ENCODE measurements at places on chromosomes 3 and 15.

DNA sequence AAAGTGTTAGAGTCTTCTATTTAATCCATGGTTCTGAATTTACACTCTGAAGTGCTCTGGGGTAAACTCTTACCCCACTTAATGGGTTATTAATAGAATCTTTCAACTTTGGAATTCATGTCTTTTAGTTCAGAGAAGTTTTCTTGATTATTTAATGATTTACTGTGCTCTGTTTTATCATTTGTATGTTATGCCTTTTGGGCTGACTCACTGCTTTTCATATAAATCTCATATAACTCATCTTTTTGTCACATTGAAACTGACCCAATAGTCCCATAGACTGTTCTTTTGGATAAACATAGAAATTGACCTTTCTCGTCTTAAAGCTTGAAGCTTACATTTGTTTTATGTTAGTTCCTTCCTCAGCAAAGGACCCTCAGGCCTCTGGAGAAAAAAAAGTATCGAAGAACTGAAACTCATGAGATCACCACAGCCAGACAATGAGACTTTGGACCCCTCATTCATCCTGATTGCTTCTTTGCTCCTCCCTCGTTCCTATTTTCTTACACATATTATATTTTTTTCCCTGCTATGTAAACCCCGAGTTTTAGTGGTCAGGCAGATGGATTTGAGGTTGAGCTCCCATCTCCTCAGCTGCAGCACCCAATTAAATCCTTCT lies 229.1 kb upstream of the CBLB start:
- no peak for DNase-seq

DNA sequence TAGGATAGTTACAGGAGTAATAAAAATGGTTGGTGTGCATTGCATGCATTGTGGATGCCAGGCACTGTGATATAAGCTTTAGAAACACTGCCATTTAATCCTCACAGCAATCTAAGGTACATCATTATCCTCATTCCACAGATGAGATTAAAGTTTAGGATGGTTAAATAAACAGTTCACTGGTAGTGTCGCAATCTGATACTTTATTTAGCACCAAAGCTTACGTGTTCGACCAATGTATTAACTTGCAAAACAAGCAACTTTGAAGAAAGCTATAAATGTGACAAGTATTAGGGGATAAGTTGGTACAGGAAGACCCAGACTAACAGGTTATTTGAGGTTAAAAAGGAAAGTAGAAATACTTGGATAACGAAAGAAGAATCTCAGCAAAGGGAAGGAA lies 150.5 kb upstream of the ZNF385D start:
- no peak for DNase-seq

DNA sequence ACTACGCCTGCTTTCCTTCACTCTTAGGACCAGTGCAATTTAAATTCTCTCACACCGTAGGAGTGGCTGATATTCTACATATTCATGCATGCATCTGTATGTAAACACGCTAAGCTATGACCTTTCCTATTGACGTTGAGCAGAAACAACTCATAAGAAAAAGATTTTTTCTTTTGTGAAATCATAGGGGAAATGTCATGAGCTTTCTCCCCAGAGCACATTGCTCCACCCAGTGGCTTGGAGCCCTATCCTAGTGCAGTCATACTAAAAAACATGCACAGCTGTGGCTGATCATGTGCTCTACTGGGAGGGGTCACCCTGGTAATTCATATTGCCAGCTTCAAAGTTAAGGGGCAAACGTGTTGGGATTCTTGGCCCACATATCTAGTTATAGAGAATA lies 1.8 kb upstream of the MESD start:
- no peak for DNase-seq

DNA sequence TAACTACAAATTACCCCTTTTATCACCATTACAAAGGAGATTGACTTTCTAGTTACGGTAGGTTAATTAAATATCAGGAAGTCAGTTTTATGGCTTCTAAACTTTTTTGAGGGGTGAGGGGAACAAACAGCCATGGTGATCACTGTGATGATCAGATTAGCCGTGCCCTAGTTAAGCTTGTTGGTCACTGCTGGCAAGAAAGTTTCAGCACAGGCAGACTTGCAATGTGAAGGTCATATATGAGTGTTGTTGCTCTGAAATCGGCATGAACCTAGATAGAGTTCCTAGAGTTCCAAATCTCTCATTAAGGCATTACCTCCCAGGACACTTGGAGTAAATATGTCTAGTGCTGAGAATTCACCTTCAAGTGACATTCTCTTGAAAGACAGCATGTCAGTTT lies 156.6 kb downstream of the GHSR start:
- DNase-seq, result no peak

DNA sequence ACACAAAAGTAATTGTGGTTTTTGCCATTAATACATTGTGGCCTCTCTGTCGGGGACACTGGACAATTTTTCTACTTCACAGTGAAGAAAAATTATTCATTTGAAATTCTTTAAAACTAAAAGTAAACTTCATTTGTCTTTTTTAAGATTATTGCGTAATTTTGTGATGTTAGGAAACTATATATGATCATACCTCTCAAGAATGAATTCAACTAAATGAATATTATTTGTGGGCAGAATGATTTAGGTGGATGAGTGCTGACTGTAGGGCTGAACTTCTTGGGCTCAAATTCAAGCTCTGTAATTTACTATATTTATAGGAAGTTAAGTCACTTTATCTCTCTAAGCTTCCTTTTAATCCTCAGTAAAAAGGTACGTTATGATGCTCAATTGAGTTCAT lies 441.2 kb downstream of the ROBO1 start:
- DNase-seq, result no peak

- DNase-seq, result no peak
These were observed 121.4 kb downstream of the RFTN1 start for GRCh38 chr3:16392065-16392464.

DNA sequence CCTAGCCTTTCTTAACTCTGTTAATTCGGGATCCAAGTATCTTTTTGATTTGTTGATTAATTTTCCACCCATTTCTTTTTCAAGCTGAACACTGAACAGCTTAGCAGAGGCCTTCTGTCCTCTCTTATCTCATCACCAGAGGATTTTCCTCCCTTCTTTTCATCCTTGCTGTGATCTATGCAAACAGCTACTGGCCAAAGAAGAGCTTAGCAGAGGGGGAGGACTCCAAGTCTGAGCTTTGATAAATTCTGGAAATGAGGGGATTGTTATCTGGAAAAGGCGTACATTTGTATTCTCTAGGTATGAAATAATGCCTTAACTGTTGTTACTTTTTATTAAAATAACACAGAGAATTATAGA lies 13.4 kb downstream of the DZIP3 start:
- no peak for DNase-seq

DNA sequence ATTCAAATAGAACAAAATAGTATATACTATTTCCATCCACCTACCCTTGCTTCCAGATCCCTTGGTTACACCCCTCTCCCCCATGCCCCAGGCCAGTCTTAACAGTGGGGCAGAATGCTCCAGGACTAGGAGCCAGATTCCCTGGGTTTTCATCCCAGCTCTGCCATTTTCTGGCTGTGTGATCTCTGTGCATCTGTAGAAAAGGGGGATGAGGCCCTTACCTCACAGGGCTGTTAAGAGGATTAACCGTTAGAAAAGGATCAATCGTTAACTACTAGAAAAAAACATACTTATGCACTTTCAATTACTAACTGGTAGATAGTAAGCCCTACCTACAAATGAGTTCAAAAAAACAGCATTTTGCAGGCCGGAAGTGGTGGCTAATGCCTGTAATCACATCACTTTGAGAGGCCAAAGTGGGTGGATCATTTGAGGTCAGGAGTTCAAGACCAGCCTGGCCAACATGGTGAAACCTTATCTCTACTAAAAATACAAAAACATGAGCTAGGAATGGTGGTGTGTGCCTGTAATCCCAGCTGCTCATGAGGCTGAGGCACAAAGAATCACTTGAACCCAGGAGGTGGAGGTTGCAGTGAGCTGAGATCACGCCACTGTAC lies 11.7 kb downstream of the EBLN2 start:
- no peak for DNase-seq

GRCh38 chr15:48617619-48618018 lies 27.9 kb downstream of the FBN1 start:
- DNase-seq, result no peak

- no peak for DNase-seq
These were observed 117.9 kb downstream of the MECOM start for GRCh38 chr3:169545606-169546005.

DNA sequence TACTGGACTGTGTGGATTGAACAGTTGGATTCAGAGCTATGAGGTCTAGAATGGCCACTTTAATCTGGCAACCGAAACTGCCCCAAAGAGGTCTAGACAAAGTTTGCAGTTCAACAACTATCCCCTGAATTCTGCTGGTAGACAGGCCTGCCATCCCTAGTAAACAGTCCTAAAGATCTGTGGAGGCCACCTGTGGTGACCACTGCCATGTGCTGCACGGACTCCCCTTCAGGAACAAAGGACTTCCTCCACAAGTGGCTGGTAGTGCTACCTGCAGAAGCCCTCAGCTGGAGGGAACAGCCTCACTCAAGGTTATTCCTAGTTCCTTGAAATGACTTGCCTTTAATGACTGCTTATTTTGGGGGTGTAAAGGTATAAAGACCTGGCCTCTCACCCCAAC lies 6.1 kb downstream of the TNFAIP8L3 start:
- DNase-seq, result no peak

- no peak for DNase-seq
These were observed 176.2 kb downstream of the P3H2 start for GRCh38 chr3:189944285-189945145.

All from 8988T (cell line).